ENCODE measurements at places on chromosomes 7 and 10. TPM values are rescaled to one million over a fixed set of nuclear protein-coding genes. Genes with fewer than 3 reads are reported as not detected.

Gene COL26A1
- not detected for total RNA-seq

Gene TRIL
- total RNA-seq = 3.9 TPM

Gene GRM3
- 0.18 TPM for total RNA-seq

Gene TMEM236
- 0.71 TPM for total RNA-seq

Gene FEZF1
- not detected for total RNA-seq

Gene SUN3
- not detected for total RNA-seq

Gene CDH23
- 4.7 TPM for total RNA-seq

Gene KIAA1217
- 32.6 TPM for total RNA-seq
